ENCODE measurements at places on chromosomes 2 and 18.

GRCh38 chr2:149000158-149000938, 38.2 kb upstream of the LYPD6B start:
- no peak for DNase-seq

- DNase-seq = no peak
Measured at GRCh38 chr2:118731413-118731812, 116.0 kb downstream of the EN1 start.

DNA sequence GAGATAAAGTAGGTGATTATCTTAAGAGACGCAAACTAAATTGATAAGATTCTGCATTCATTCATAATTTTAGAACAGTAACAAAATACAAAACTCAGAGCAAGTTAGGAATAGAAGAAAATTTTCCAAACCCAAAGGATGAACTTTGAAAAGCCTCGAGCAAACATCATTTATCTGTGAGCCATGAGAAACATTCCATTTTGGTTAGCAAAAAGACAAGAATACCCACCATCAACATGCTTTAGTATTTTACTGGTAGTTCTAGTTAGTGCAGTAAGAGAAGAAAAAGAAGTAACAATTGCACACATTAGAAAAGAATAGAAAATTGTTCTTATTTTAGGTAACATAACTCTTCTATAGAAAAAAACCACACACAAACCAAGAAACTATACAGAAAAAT, 291.3 kb upstream of the TCF4 start:
- DNase-seq = no peak

DNA sequence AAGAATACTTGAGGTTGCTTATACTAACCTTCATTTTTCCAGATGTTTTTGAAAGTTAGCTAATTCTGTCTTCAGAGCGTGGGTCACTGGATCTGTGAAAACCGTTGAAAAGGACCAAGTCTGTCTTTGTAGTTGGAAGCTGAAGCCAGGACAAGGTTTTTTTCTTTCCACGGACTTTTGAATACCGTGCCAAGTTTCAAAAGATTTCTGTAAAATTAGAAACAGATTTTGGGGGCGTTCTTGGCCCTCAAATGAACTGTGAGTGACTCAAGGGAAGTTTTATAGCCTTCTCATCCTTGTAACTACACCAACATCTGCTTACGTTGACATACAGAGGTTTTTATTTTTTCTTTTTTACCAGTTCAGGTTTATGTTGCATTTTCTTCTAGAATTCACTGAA, at the start of gene FAP:
Gene FAP (minus strand): TSS at position 152 of the 400 bp plus-strand sequence. CDS start 118 bp downstream, at position 34.
- peak; percentile 12 for DNase-seq

DNA sequence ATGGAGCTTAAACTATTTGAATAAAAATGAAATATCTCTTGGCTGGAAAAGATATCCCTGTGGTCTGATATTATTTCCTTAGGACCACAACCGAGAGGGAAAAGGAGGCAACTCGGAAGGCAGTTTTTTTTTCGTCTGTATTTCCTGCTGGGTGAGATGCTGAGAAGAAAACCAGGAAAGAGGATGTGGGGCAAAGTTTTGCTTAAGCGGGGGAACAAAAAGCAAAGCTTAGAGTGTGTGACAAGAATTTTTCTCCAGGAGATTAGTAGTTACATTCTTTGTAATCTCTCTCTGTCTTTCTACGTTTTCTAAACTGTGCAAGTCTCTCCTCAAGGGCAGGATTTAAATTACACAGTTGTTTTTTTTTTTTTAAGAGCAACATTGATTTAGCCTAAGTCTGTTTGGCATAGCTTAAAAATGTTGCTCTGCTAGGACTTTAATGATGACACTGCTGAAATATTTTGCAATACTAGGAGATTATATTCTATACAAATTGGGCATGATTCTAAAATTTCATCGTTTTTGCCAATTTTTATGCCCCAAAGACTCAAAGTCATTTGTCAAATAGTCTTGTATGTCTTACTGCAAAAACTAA, 258.5 kb downstream of the KCNS3 start:
- no peak for DNase-seq

DNA sequence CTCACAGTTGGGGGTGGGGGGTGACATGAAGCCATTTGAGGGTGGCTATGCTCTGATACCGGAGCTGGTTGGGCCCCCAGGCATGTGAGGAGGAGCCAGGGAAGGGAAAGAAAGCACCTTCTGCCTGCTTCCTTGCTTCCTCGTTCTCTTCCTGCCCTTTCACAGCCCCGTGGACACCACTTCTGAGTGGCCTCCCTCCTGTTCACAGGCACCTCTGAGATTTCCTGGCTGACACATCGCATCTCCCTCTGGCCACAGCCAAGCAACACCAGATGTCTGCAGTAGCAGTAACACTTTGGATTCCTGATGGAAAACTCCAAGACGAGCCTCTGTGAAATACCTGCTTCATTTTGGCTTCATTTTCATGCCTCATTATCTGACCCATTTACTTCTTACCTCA, 64.7 kb upstream of the ST3GAL5 start:
- DNase-seq = no peak

DNA sequence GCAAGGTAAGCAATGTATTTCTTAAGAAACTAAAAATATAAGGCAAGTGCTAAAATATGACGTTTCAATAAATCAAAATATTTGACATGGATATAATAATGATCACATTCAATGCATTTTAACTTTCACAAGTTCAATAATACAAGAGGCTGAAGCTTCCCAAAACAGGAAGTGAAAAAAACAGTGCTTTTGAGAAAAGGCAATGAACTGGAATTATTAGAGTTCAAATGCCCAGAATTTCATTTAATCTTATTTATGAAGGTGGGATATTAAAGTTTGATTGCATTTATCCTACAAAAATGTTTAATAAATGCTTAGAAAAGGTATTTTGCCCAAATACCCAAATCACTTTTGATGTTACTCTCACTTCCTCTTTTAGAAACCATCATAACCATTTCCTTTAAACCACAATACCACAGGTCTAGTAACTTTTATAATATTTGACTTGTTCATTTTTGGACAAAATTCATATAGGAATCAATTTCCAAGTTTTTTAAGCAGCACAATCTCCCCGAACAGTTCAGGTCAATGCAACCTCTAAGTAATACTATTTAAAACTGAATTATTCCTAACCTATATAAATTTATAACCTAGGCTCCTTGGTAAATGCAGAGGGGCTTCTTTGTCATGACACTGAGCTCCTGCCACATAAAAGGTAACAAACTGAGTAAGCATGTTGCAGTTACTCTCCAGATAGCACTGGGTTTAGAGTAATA, 2.1 kb downstream of the NCKAP1 start:
- peak; percentile 44 for DNase-seq

DNA sequence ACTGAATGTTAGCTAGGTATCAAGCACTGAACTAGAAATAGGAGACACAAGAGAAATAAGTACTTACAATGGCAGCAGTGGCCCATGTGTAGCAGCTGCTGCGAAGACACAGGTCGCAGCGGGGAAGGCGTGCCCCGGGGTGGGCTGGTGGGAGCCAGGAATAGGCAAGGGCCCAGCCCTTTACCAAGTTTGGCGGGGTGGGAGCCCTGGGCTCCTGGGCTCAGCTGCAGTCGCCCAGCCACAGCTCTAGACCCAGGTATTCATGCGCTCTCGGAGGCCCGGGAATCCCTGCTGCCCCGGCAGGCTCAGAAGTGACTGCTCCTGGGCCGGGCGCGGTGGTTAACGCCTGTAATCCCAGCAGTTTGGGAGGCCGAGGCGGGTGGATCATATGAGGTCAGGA, 1287.3 kb downstream of the CNTNAP5 start:
- no peak for DNase-seq

- DNase-seq = peak; percentile 26
Measured at GRCh38 chr18:55287935-55288868, 299.8 kb downstream of the TCF4 start.

DNA sequence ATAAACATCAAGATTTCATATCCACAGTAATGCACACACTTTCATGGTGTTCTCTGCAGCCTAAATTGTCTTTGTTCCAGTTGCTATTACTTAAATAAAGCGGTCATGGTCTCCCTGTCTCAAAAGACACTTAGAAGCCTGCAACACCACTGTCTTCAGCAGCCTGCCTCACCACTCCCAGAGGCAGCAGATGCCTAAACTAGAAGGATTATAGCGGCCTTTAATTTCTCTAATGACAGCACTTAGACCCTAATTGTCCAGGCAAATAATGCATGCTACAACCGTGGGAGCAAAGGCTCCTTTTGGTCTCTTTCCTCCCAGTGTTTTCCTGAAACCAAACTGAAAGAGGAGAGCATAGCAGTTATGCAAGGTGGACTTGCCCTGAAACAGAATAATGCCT, 248.8 kb upstream of the SLC39A10 start:
- DNase-seq = no peak

DNA sequence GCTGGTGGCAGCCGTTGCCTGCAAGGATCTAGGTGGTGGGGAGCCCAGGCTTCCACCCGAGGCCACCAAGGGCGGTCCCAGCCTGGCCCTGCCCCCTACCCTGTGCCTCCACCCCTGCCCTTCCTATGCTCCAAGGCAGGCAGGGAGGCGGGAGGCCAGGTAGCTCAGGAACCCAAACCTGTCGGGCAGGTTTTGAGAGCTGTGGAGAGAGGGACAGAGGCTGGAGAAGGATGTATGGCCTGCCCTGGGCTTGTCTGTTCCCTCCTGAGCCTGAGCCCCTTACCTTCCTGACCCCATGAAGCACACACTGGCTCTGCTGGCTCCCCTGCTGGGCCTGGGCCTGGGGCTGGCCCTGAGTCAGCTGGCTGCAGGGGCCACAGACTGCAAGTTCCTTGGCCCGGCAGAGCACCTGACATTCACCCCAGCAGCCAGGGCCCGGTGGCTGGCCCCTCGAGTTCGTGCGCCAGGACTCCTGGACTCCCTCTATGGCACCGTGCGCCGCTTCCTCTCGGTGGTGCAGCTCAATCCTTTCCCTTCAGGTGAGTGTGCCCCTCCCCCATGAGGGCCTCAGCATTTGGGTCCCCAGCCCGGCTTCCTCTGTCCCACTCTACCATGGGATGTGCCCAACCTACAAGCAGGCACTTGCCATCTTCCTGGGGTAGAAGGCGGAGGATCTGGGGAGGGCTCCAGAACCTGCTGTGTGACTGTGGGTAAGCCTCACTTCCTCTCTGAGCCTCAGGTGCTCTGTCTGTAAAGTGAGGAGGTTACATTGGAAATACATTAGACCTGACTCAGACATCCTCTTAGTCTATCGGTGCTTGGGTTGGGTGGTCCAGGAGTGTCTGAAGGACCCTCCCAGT, at the start of gene PROM2:
Gene PROM2 (plus strand): TSS at position 159 of the 860 bp plus-strand sequence. CDS start 137 bp downstream, at position 296.
- DNase-seq = no peak

DNA sequence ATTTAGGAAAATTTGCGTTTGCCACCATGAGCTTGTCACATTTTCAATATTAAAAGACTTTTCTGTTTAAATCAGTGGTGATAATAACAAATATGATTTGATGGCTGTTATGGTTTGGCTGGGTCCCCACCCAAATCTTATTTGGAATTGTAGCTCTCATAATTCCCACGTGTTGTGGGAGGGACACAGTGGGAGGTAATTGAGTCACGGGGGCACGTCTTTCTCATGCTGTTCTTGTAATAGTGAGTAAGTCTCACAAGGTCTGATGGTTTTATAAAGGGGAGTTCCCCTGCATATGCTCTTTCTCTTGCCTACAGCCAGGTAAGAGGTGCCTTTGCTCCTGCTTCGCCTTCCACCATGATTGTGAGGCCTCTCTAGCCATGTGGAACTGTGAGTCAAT, 83.4 kb upstream of the RGPD4 start:
- DNase-seq = no peak

GRCh38 chr2:48066000-48066399, 159.7 kb upstream of the FBXO11 start:
- DNase-seq = no peak

DNA sequence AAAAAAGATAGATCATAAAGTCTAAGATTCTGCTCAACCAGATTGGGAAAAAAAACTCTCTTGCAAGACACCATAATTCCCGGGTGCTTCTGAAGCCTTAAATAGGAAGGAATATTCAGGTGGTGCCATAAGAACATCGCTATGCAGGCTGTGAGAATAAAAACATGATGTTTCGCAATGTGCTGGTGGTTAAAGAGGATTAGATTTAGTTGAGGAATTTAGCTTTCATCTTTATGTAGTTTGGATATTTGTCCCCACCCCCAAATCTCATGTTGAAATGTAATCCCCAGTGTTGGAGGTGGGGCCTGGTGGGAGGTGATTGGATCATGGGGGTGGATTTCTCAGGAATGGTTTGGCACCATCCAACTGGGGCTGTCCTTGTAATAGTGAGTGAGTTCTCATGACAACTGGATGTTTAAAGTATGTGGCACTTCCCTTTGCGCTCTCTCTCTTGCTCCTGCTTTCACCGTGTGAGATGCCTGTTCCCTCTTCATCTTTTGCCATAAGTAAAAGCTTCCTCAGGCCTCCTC, 132.2 kb downstream of the AKAIN1 start:
- DNase-seq = no peak

GRCh38 chr2:57479981-57480380, 566.6 kb upstream of the VRK2 start:
- no peak for DNase-seq

GRCh38 chr18:363301-364085, 95.6 kb upstream of the THOC1 start:
- peak; percentile 40 for DNase-seq

- DNase-seq = no peak
Measured at GRCh38 chr2:7672027-7672684, 754.9 kb downstream of the RNF144A start.

- DNase-seq = peak; percentile 81
Measured at GRCh38 chr2:230219419-230220331, at the start of gene SP110. Gene SP110, minus strand, starts transcription at chr2:230219984. Its CDS starts 3,057 bp downstream, at chr2:230216927.

GRCh38 chr18:50080932-50081560, 113.9 kb downstream of the MYO5B start:
- no peak for DNase-seq

GRCh38 chr18:75140296-75140695, 68.6 kb downstream of the PTGR3 start:
- no peak for DNase-seq

GRCh38 chr2:142694282-142694681, 183.2 kb upstream of the KYNU start:
- DNase-seq = no peak

DNA sequence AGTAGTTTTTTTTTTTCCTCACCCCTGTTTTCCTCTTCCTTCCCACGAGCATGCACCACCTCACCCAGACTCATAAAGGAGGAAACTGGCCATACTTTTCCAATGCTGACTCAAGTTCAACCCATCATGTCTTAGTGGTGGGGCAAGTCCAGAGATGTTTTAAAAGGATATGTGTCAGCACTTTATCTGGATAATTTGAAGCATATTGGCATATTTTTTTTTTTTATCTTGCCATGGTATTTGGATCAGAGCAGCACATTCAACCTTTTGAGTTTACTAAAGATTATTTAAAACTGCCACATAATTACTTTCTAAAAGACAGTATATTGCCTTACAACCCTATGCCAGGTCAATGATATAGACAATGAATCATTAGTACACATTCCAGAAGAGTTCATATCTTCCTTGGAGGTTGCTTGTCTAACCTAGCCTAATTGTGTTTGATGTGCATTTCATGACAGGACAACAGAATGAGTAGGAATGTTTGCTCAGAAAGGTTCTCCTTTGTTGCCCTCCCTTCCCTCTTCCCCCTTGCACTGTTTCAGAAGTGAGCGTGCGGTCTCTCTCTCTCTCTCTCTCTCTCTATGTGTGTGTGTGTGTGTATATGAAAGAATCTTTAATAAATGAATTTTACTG, 950.7 kb upstream of the FAM98A start:
- no peak for DNase-seq
